ENCODE measurements at places on chromosomes 5 and 9. TPM values are rescaled to one million over a fixed set of nuclear protein-coding genes. Genes with fewer than 3 reads are reported as not detected.

The SLC6A7 gene
- not detected for total RNA-seq

The RGMB gene
- total RNA-seq, result 27.7 TPM

The CAMLG gene
- 36.1 TPM for total RNA-seq

The MOB3B gene
- total RNA-seq, result 3.7 TPM

The ANKRD31 gene
- 0.10 TPM for total RNA-seq

The SAXO1 gene
- not detected for total RNA-seq

The SPRY4 gene
- total RNA-seq, result 8.3 TPM

The RORB gene
- total RNA-seq, result not detected

The HMGXB3 gene
- total RNA-seq, result 40.7 TPM

The ENHO gene
- 1.6 TPM for total RNA-seq

The PHF24 gene
- 0.30 TPM for total RNA-seq
